ENCODE measurements at places on chromosomes 3 and 15.

- no peak for DNase-seq
These were observed 178.2 kb downstream of the PDZRN3 start for GRCh38 chr3:73446467-73447110.

GRCh38 chr3:154022606-154023005 lies 98.6 kb upstream of the ARHGEF26 start:
- DNase-seq, result no peak

DNA sequence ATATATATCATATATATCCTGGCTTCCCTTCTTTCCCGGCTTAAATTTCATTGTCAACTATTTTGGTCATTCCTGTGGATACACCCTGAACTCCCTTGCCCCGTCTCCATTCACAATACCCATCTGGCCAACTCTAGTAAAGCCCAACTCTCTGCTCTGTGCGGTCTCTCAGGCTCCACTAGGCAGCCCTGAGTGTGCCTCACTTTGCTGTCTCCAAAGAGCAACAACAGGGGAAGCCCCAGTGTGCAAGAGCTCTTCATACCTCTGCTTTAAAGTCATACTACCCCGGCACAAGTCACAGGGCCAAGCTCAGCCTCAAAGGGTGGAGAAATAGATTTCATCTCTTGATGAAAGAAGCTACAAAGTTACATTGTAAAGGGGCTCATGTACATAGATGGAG lies 18.9 kb upstream of the FEM1B start:
- DNase-seq, result no peak

DNA sequence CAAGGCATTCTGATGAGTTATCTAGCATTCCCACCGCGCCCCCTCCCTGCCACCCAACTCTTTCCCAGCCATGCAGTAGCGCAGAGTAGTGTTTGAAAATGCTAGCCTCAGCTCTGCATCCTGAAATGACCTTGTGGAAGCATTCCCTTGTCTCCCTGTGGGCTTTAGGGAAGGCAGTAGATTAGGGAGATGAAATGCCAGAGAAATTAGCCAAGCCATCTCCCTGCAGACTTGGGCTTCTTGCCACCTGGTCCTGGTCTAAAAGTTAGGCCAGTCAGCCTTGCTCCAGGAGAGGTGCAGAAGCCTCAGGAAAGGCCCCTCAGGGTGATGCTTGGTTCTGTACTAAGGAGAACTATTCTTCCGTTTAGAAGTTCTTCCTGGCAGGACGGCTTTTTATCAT lies 231.2 kb downstream of the CACNA2D3 start:
- no peak for DNase-seq

GRCh38 chr15:35928847-35929246 lies 382.9 kb upstream of the DPH6 start:
- DNase-seq, result no peak
